Brain (organoid and tissue), 16 donors: ENCODE measurements at places on chromosomes 5 and 9.

DNA sequence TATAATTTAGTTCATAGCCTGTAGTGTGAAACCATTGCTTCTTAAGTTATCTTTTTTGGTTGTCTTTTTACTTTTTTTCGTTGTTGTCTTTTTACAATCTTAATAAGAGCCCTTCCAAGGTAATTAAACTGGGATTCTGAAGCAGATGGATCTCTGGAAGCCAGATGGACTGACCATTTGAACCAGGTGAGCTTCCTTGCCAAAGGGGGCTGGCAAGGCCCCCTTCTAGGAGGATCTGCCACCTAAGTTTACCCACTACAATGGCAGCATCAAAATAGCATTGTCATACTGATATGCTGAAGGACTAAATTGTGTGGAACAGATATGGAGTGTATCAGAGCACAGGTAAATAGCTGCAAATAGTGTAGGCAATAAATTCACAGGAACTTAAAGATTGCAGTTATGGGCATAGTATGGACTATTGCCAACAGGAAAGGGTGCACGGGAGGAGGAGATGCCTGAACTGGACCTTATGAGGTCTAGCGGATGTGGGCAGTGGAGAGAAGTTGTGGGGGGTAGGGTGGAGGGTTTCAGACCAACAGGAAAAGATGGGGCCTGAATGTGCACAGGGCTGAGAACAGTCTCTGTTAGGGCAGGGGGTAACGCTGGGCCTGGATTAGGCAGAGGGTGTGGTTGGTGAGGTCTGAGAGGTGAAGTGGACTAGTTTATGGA, 61.5 kb upstream of the CTXN3 start:
- DNase-seq = no peak

GRCh38 chr9:129183495-129184218, 5.6 kb upstream of the IER5L start:
- DNase-seq = no peak

GRCh38 chr5:130871346-130872086, 293.5 kb downstream of the HINT1 start:
- DNase-seq = no peak

GRCh38 chr5:135492319-135492626, 40.1 kb upstream of the TIFAB start:
- DNase-seq = no peak

DNA sequence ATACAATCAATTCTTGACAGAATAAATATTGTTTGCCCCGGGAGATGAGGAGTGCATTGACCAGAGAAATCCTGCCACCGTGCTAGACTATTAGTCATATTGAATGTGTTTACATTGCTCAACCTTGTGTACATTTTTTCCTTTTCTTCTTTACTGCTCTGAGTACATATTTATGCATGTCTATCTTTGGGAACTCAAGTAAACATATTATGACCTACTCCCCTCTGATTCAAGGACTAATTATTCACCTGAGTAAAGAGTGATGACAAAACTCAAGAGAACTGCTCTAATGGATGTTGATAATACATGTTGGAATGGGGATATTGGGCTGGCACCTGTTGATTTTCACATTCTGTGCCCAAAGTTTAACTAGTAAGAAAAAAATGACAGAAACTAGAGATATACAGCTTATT, 3.9 kb upstream of the SPINK1 start:
- DNase-seq = no peak
